SK-MEL-5 (cell line): ENCODE measurements at places on chromosomes 16 and 17. TPM values are rescaled to one million over a fixed set of nuclear protein-coding genes. Genes with fewer than 3 reads are reported as not detected.

The COTL1 gene
- 159 and 171 TPM in 2 replicates for total RNA-seq

The CDRT15 gene
- total RNA-seq: not detected in 2 replicates

The KIF18B gene
- 2.0 and 2.5 TPM in 2 replicates for total RNA-seq

The SPAG9 gene
- total RNA-seq: 103 and 109 TPM in 2 replicates

The CTRB1 gene
- not detected in 2 replicates for total RNA-seq

The PPP1R27 gene
- 0.56 and 0.63 TPM in 2 replicates for total RNA-seq

The KCNH4 gene
- total RNA-seq: 0.18 and 0.24 TPM in 2 replicates

The MPO gene
- total RNA-seq: not detected in 2 replicates

The PHB1 gene
- 373 and 401 TPM in 2 replicates for total RNA-seq

The HEATR9 gene
- total RNA-seq: not detected in 2 replicates

The TBX6 gene
- total RNA-seq: 0.08 and 0.24 TPM in 2 replicates

The CLUH gene
- total RNA-seq: 56.1 and 63.6 TPM in 2 replicates

DNA sequence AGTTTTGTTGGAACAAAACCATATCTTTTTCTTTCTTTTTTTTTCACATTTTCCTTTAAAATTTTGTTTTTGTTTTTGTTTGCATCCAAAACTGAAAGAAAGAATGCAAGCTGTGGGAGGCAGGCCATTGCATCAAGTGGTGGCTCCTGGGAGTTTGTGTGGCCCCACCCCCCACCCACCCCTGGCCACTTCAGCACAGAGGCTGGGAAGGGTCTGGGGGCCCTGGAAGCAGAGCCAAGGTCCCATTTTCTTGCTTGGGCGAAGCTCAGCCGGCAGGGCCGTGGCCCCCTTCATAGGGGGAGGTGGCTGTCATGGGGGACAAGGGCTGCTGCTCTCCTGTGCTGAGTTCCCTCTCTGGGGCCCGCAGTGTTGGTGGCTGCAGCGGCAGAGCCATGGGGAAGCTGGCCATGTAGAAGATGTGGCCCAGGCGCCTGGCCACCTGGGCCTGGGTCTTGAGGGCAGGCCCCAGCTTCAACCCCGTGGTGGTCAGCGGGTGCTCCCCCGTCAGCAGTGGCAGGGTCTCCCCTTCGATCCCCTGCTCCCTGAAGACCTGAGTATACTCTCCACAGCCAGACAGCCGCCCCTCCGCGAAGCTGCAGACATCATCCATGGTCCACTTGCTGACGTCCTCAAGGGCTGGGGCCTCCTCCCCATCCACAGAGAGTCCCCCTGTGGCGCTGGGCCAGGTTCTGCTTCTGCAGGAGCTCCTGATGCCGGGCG, 19.8 kb downstream of the PAFAH1B1 start:
- DNase-seq: no peak

GRCh38 chr17:58382108-58382871, 30.3 kb upstream of the SUPT4H1 start:
- no peak for DNase-seq

- no peak for DNase-seq
These were observed 34.4 kb downstream of the PMFBP1 start for GRCh38 chr16:72137380-72138063.

DNA sequence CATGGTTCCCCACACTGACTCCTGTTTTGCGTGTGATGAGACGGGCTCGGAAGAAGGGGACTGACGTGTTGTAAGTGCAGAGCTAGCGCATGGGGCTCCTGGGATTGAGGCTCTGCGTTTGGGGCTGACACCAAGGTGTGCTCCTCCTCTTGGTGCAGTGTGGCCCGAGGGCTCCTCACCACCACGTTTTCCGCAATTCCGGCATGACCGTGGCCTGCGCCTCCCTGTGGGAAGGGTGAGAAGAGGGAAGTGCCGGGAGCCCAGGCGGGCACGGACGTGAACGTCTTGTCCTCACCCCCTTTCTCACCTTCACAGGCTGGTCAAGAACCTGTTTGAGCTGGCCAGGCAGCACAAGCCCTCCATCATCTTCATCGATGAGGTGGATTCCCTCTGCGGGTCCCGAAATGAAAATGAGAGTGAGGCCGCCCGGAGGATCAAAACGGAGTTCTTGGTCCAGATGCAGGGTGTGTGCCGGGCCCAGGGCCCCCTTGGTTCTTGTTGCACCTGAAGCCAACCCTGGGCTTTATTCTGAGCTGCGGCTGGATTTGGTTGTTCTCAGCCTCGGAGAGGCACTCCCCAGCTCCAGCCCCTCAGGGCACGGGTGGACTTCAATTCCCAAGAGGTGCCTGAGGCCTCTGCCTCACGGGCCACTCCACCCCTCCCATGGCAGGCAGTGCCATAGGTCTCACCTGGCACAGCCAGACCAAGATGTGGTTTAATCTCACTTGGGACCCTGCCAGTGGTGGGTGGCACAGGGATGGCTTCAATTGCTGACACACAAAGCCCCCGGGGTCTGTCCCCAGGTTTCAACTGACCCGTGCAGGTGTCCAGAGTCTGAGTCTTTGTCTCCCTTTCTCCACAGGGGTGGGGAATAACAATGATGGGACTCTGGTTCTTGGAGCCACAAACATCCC, 8.9 kb downstream of the VPS4A start:
- DNase-seq: no peak

DNA sequence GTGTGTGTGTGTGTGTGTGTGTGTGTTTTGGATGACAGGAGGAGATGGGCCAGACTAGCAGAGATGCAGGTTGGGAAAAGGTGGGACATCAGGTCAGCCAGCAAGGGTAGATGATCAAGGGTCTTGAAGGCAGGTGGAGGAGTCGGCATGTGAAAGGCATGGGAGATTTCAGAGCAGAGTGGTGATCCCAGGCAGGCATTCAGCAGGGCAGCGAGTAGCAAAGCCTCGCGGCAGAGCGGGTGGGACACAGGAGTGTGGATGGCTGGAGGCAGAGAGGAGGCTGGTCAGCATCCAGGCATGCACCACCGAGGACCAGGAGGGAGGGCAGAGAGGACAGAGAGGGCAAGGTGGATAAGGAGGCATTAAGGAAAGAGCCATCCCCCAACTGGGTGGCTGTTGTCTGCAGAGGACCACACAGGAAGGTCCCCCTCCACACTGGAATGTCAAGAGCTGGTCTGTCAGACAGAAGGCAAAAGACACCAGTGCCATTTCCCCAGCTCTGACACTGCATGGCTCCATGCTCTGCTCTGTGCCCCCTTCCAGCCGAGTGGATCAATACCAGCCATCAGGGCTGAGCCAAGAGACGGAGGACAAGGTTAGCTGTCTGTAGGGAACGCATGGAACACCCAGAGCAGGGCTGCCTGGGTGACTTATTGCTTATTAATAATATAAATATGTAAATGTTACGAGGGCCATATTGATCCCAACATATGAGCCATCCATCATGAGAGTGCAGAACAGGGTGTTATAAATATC, 74.8 kb upstream of the RPL38 start:
- no peak for DNase-seq

GRCh38 chr17:81148986-81149533, 16.2 kb upstream of the PVALEF start:
- DNase-seq: no peak

GRCh38 chr16:4698321-4699045, 5.1 kb downstream of the NUDT16L1 start:
- no peak for DNase-seq

GRCh38 chr17:61402978-61403800, 3.5 kb downstream of the TBX2 start:
- DNase-seq: no peak

DNA sequence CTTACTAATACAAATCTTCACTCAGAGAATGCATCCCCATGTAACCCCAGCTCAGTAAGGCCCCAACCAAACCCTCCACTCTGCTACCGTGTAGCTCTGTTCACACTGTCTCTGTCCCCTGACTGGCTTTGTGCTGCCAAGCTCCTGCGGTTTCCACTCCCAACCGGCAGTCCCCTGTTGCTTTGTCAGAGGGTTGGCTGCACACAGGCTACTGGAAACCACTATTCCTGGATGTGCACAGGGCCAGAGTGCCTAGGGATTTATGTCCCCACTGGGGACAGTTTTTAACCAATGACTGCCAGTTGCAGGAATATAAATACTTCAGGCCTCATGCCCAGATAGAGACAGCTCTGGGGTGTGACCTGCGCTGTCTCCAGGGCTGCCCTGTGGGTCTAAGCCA, 157.1 kb upstream of the C16orf82 start:
- no peak for DNase-seq

- DNase-seq: no peak
These were observed 83.3 kb downstream of the HS3ST3A1 start for GRCh38 chr17:13518261-13519000.

- no peak for DNase-seq
These were observed 8.5 kb downstream of the TIMM22 start for GRCh38 chr17:1005361-1005946.

GRCh38 chr17:76481071-76481655, 13.8 kb downstream of the AANAT start:
- DNase-seq: no peak

DNA sequence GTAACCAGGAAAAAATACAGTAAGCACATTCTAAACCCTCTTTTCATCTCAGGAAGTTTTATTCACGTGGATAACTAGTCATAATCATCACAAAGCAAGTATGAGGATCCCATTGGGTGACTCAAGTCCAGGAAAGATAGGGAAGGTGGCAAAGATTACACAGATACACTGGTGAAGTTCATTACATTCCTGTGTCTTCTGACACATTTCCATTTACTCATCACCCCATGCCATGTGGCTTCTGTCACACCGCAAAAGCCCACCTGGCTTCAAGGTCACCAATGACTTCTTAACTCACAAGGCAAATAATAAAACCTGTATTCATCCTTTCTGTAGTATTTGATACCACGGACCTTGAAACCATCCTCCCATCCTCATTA, 17.0 kb downstream of the HS3ST3A1 start:
- DNase-seq: no peak

- peak; percentile 84 for DNase-seq
These were observed 13.3 kb upstream of the SDK2 start for GRCh38 chr17:73657473-73658116.

DNA sequence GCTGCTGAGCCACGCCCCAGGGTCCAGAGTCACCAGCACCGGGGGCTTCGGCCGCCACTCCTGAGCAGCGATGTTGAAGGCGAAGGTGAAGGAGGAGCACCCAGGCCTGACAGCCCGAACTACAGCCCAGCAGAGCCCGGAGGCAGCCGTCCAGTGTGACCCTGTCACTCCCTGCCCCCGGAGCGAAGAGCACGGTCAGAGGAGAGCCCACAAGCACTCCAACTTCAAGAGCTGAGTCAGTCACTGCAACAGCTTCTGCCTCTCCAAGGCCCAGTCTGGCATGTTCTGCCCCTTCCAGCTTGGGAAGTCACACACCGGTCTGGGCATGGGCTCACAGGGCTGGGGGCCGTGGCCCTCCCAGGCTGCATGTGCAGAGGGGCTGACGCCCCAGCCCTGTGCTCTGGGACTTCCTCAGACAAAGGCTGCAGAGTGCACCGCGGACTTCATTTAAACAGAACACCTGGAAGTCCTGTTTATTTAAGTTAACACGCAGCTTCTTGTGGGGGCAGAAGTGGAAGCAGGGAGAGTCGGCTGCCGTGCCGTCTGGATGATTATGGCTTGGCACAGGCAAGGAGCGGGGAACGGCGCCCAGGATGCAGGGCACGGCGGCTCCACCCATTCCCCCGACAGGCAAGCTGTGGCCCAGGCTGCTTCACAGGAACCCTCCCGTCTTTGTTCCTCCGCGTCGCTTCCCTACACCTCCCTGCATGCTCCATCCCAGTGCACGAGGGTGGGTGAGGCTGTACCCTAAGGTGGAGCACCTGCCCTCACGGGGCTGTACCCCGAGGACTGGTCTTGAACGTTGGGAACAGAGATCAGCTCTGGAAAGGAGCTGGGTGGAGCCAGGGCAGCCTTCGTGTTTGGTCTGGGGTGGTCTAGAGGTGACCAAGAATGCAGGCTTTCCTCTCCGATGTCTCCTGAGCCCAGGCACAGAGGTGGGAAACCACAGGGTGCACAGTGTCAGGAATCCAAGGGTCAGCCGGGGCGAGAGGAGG, 68.9 kb upstream of the METRNL start:
- DNase-seq: no peak

GRCh38 chr17:6853764-6854442, 22.4 kb upstream of the TEKT1 start:
- DNase-seq: no peak

- DNase-seq: no peak
These were observed 12.0 kb upstream of the TRPV1 start for GRCh38 chr17:3621146-3621720.

DNA sequence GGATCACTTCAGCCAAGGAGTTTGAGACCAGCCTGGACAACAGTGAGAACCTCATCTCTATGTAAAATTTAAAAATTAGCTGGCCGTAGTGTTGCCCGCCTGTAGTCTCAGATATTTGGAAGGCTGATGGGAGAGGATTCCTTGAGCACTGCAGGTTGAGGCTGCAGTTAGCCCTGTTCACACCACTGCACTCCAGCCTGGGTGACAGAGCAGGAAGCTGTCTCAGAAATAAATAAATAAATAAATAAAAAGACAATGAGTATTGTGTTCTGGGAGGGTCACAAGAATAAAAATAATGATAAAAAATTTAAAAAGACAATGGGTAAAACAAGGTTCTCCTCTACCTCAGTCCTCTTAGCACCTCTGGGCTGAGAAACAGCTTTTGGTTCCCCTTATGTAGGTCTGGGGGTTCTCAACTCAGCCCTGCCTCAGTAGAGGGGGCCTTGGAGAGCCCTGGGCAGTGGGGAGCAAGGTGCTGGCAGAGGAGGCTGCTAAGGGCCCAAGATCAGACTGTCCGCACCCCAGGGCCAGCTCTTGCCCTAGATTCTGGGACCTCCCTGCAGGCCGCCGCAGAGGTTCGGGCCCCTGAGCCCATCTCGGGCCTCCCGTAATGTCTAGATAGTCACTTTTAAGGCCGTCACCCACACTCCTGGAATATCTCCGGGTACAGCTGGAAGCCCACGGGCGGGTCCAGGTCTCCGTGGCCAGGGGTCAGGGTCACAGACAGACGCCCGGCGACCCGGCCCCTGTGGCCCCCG, 3.4 kb downstream of the ZNF764 start:
- no peak for DNase-seq

GRCh38 chr17:71402007-71402406, 718.8 kb upstream of the SOX9 start:
- DNase-seq: no peak

- no peak for DNase-seq
These were observed 18.8 kb upstream of the LASP1NB start for GRCh38 chr17:38906460-38907228.

- DNase-seq: no peak
These were observed 4.8 kb downstream of the LHX1 start for GRCh38 chr17:36942019-36942599.

- DNase-seq: peak; percentile 79
These were observed 80.7 kb downstream of the RAB11FIP4 start for GRCh38 chr17:31472137-31472536.

DNA sequence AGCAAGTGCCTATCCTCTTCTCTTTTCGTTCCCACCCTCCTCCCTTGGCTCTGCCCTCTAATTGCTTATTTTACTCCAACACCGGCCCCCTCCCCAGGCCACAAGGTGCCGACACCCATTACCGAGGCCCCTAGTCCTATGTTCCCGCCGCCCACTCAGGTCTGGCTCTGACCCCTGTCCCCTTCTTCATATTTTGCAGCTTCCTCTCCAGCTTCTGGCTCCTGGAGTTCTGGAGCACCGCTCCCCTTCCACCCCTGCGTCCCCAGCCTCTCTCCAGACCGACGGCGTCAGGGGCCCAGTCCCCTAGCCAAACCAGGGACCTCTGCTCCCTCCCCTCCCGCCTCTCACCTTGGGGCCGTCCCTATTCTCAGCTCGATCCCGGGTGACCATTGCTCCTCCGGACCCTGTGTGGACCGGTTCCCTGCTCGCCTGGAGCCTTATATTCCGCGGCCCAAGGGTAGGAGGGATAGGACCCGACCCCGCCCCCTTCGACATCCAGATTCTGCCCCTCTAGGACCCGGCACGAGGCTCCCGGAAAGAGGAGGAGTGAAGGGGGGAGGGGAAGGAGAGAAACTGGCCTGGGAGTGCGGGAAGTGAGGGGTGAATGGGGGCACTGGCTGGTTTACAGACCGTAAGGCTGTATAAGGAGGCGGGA, at the start of gene HES7:
Gene HES7 (minus strand): TSS at position 412 of the 655 bp plus-strand sequence. CDS start 22 bp downstream, at position 390.
- DNase-seq: peak; percentile 32

GRCh38 chr16:88045820-88046303, 94.6 kb downstream of the BANP start:
- no peak for DNase-seq
